ENCODE measurements at places on chromosomes 7 and 10.

DNA sequence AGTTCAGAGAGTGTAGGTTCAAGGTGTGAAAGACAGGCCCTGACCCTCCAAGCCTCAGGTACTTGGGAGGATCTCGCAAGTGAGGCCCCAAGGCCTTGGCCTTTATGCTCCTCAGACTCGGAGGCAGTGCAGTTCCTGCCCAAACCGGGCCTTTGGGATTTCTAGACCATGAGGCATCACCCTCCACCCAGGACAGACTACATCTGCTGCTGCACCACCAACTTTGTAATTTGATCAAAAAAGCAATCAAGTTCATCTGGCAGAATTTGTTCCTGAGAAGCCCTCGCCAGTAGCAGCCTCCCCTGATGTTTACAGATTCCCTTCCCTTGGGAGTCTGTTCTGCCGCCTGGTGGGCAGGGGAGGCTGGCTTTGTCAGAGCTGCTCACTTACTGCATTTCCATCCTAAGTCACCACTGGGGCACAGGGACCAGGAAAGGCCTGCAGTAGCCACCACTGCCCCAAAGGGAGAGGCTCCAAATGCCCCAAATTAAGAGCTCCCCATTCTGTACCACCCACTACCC is 2.1 kb downstream of the CAMK2G start:
- DNase-seq, result no peak

- DNase-seq, result no peak
Measured at GRCh38 chr7:583410-584121, 63.9 kb upstream of the PDGFA start.

DNA sequence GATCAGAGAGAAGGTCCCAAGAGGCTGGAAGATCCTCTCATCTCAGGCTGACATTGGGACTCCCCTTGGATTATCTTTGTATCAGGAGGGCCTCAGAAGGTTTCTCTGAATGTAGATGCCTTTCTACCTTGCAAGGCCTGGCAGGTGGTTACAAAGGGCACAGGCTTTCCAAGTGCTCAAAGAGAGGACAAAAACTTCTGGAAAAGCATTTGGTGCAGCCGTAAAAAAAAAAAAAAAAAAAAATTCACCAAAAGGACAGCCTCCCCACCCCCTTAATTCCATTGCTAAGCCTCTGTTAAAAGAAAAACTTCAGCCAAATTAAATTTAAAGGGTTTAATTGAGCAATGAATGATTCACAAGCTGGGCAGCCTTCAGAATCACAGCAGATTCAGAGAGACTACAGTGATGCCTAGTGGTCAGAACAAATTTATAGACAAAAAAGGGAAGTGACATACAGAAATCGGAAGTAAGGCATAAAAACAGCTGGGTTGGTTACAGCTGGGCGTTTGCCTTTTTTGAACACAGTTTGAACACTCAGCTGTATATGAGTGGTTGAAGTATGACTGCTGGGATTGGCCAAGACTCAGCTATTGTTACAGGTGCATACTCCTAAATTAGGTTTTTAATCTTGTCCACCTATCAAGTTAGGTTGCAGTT is 42.5 kb upstream of the LRGUK start:
- no peak for DNase-seq

DNA sequence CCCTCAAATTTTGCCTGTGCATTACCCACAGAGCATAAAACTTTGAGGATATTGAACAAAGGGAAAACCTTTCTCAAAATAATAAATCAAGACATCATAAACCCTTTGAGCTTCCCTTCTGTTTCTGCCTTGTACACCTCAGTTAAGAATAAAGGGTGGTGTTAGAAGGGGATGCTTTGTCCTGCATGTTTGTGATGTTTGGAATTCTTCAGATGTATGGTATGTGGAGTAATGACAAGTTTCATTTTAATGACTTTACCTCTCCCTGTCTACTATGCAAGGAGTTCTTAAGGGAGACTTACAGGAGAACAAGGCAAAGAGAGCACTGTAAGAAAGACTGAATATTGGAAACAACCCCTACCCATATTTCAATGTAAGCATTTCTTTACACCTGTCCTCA is 99.2 kb downstream of the HECW1 start:
- DNase-seq, result no peak

- no peak for DNase-seq
Measured at GRCh38 chr7:20359341-20359963, 28.8 kb downstream of the ITGB8 start.

GRCh38 chr10:16989826-16990293 is 139.8 kb downstream of the CUBN start:
- no peak for DNase-seq

DNA sequence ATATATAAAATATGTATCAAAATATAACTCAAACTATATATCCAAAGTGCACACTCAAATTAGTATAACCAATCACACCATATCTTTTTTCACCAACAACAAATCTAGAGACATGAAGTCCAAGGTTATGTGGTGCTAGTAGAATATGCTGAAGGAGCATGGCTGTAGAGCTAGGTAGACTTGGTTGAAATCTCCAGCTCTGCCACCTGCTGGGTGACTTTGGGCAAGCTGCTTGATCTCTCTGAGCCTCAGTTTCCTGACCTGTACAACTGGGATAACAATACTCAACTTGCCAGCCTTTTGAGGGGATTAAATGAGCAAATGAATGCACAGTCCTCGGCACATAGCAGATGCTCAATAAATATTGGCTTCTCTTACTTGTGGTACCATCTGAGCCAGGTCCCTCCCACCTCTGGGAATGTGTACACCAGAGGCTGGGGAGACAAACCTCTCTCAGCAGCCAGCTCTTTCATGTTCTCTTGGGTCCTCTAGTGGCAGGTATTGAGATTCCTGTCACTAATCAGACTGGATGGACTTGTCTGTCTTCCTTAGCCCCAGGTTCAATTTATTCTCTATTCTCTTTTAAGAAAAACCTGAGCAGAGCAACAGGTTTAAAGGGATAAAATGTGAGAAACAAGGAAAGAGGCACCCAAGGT is 94.3 kb upstream of the PDE1C start:
- no peak for DNase-seq

- DNase-seq, result no peak
Measured at GRCh38 chr10:82691211-82691610, 816.2 kb downstream of the NRG3 start.

DNA sequence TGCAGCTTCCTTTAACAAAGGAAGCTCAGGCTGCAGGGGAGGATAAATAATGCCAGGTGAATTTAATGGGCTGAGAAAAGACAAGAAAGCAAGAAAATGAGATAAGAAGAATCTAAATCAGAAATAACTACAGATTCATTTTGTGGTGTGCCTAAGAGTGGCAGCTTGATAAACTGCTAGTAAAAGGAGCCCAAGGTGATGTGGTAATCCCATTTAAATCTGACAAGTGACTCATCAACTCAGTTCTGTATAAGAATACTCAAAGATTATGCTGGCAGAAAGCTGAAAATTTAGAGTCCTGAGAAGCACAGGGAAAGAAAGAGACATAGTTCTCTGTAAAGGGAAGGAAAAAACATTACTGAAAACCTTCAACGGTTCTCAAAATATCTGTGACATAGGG is 109.4 kb upstream of the PDE1C start:
- no peak for DNase-seq

- no peak for DNase-seq
Measured at GRCh38 chr10:127279334-127279774, 83.0 kb upstream of the INSYN2A start.

- no peak for DNase-seq
Measured at GRCh38 chr7:145123502-145123901, 287.6 kb upstream of the TPK1 start.

DNA sequence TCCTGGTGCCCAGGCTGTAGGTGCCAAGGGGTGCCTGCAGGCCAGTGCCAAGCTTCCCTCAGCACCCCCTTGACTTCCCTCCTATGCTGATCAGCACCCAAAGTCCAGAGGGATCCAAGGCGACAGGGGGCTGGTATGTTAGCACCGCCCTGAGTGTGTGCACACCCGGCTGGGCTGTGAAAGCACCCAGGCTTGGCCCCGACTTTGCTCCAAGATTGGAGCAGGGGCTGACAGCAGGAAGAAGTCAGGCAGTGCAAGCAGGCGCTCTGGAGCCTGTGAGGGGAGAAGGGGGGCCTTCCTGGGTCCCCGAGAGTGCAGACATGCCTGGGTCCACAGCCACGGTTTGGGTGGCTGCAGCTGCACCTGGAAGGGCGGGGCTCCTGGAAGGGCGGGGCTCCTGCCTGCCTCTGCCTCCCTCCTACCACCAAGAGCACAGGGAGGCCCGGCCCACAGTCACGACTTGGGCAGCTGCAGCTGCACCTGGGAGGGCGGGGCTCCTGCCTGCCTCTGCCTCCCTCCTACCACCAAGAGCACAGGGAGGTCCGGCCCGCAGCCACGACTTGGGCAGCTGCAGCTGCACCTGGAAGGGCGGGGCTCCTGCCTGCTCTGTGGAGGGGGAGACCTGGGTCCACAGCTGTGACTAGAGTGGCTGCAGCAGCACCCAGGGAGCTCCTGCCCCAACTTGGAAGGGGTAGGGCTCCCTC is 30.2 kb upstream of the ZMYND11 start:
- DNase-seq, result no peak

- DNase-seq, result no peak
Measured at GRCh38 chr7:126818393-126819196, 434.1 kb downstream of the GRM8 start.

GRCh38 chr7:35467456-35467978 is 213.6 kb upstream of the TBX20 start:
- no peak for DNase-seq

- no peak for DNase-seq
Measured at GRCh38 chr7:105219771-105220160, 169.0 kb downstream of the SRPK2 start.

GRCh38 chr10:79417731-79418130 is 27.7 kb downstream of the ZCCHC24 start:
- no peak for DNase-seq

GRCh38 chr10:120132811-120133210 is 240.3 kb downstream of the SEC23IP start:
- no peak for DNase-seq

- no peak for DNase-seq
Measured at GRCh38 chr7:18393465-18394118, 102.0 kb upstream of the HDAC9 start.

DNA sequence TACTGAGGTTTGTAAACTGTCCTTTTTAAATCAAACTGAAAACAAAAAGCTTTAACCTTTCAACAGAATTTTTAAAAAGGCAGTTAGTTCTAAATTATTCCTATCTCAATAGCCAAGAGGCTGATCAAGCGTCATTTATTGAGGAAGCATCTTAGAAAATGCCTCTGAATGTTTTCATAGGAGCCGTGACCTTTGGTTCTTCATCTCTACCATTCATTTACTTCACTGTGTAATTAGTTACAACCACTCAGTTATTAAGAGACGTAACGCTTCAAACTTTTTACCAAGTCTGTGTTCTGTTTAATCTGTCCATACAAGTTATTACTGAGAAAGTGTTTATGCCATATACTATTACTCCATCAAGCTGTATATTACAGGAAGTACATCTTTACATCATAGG is 107.4 kb upstream of the KMT2E start:
- DNase-seq, result no peak

Data from stimulated activated CD4-positive, alpha-beta T cell treated with anti-CD3 and anti-CD28 coated beads, Interleukin-2, amount 100 ng/mL, for 24 hours (primary cell).